ENCODE measurements at places on chromosomes 3 and 15.
A peak's percentile ranks its signal among the peaks of the same experiment; 100 is the strongest.

- no peak for DNase-seq
These were observed 588.4 kb downstream of the NAALADL2 start for GRCh38 chr3:175447521-175447920.

DNA sequence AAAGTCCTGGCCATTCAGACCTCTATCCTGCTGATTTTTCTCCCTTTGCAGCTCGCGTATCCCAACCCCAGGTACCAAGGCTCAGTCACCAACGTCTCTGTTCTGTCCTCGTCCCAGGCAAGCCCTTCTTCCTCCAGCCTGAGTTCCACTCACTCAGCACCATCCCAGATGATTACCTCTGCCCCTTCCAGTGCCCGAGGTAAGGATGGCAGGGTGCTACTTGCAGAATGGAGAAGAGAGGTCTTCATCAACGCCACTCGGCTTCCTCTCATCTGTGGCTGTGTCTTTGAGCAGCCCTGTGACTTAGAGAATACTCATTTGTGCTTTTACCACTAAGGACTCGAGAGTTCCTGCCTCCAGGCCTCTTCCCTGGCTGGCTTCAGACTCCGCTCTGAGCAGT, 22.6 kb upstream of the MANF start:
- no peak for DNase-seq

DNA sequence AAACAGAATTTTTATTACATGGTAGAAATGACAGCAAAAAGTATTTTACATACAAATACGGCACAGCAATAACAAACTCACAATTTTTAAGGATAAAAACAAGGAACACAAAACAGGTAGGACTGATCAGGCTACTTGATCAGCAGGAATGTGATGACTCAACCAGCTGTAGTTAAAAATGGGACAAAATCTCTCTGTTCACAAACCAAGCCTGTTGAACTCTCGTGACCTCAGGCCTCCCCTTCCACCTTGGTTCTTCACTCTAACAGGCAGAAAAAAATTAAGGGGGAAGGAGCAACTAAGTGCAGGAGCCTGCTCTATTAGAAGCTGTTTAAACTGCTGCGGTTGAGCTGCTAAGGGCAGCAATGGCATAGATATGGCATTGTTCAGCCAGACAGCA, 18.7 kb downstream of the FBXL22 start:
- no peak for DNase-seq

DNA sequence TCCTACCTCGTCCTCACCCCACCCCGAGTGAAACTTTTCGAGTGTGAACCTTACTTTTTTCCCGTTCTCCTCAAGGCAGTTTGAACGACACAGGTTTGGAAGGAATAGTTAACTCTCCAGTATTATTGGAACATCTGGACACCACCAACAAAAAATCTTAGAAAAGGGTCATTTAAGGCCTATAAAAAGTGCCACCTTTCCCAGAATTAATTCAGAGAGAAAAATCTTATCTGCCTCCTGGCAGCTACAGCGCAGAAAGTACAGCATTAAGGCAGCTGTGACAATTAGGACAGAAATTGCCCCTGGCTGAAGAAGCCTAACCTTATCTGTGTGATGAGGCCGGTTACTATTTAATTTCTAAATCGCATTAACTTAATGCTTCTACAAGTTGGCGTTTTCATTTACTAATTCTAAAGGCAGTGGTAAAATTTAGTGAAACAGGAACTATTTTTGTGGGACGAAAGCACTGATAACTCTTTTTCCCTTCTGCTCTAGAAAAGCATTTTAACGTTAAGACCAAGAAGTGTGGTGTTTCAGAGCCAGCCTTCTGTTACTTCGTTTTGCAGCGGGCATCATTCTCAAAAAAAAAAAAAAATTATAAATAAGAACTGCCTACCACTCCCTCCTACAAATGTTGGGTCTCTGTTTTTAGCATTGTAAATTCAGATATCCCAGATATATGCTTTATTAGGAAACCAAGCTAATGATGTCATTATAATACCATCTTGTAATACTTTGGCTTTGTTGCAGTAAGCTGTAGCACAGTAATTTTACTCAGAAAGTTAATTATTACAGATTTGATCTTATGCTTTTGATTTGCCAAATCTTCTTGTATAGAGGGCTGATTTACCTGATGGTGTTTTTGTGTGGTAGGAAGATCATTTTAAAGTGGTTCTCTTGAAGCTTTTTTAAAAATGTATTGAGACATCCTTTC, 1.4 kb downstream of the ATP11B start:
- no peak for DNase-seq

GRCh38 chr3:126129398-126129891, 45.5 kb upstream of the SLC41A3 start:
- DNase-seq: no peak

- DNase-seq: no peak
These were observed 18.9 kb downstream of the RAP2B start for GRCh38 chr3:153180860-153181372.

DNA sequence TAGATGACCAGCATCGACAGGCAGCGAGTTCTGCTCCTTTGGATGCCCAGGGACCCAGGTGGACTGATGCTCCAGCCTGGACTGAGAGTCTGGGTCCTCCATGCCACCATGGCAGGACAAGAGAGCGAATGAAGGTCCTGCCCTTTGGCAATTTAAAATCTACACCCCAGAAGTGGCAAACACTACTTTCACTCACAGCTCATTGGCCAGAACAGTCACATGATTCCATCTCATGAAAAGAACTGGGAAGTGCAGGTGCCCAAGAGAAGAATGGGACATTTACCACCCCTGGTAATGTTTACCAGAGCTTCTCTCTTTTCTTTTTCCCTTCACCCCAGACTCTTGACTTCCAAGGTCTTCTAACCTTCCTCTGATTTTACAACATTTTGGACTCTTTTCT, 87.8 kb upstream of the SLCO3A1 start:
- DNase-seq: no peak

- no peak for DNase-seq
These were observed 216.3 kb downstream of the IGSF11 start for GRCh38 chr3:118818386-118818785.

DNA sequence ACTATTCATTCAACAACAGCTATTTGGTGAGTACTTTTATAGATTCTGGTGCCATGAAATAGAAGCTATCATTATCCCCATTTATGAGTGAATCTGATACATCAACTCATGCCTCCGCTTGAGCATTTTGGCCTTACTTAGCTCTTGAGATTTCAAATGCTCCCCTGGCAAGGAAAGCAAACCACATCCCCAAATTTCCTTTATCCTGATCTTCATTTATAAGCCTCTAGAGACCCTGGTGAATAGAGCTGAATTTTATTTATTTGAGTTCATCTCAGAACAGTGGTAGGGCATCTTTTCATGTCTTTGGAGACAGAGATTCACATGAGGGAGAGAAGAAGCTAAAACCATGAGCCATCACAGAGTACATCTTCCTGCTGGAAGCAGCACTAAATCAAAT, 317.2 kb downstream of the SLC9A9 start:
- no peak for DNase-seq

- DNase-seq: no peak
These were observed 18.9 kb downstream of the WNT5A start for GRCh38 chr3:55468251-55468650.

DNA sequence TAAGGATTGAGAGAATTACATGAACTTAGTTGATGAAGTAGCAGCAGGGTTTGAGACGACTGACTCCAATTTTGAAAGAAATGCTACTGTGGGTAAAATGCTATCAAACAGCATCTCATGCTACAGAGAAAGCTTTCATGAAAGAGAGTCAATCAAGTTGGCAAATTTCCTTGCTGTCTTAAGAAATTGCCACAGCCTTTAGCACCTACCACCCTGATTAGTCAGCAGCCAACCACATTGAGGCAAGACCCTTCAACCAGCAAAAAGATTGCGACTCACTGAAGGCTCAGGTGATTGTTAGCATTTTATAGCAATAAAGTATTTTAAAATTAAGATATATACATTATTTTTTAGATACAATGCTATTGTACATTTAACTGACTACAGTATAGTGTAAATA, 80.9 kb downstream of the RAP2B start:
- DNase-seq: no peak

GRCh38 chr3:63937661-63938651, 25.8 kb upstream of the SCAANT1 start:
- DNase-seq: no peak

- DNase-seq: no peak
These were observed 5.2 kb downstream of the GPX1 start for GRCh38 chr3:49352890-49353421.

- no peak for DNase-seq
These were observed 48.1 kb downstream of the CASR start for GRCh38 chr3:122231465-122232157.

GRCh38 chr3:66228707-66229106, 7.9 kb downstream of the SLC25A26 start:
- no peak for DNase-seq

DNA sequence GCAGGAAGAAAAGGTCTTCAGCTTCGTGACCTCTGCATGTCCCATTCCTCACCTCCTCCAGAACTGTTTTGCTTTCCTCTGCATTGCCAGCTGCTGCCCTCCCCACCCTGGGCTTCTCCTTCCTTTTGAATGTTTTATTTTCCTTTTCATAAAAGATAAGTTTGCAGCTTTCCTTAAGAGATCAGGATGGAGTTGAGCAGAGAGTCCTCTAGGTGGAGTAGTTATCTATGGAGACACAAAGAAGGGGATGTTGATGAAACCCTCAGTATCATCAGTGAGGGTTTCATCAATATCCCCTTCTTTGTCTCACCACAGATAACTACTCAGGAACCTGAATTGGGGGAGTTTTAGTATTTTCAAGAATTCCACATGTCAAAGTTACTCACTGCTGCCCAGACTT, 19.0 kb upstream of the SLC25A36 start:
- DNase-seq: no peak

GRCh38 chr15:31125061-31125460, 23.5 kb upstream of the TRPM1 start:
- no peak for DNase-seq

DNA sequence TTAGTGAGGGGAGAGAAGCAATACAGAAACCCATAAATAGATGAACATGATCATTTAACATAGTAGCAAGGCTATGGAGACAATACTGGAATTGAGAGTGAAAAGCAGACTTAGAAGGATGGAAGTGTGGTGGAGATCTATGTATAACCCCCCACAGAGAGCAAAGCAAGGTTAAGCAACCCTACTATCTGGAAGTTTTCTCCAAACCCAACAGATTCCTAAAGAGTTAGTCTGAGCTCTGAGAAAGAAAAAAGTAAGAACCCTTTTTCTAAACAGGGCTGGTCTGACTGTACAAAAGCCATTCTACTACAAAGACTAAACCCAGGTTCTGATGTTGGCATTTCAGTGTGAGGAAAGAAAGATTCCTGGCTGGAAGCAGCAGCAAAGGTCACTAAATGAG, 153.2 kb downstream of the WNT5A start:
- DNase-seq: no peak

- DNase-seq: no peak
These were observed 21.3 kb upstream of the XYLB start for GRCh38 chr3:38325256-38325655.

GRCh38 chr15:70195587-70196305, 98.0 kb upstream of the TLE3 start:
- no peak for DNase-seq

- no peak for DNase-seq
These were observed 8.0 kb downstream of the HDDC3 start for GRCh38 chr15:90924375-90924774.

DNA sequence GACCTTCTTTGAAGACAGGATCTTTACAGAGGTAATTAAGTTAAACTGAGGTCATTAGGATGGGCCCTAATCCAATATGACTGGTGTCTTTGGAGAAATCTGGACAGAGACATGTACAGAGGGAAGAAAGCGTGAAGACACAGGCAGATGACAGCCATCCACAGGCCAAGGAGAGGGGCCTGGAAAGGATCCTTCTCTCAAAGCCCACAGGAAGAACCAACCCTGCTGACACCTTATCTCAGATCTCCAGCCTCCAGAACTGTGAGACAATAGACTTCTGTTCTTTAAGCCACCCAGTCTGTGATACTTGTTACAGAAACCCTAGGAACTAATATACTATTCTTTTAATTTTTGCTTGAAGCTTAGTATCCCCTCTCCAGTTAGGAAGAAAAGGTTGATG, 74.2 kb downstream of the WDR76 start:
- no peak for DNase-seq

- DNase-seq: no peak
These were observed 254.6 kb downstream of the UACA start for GRCh38 chr15:70508561-70509281.

DNA sequence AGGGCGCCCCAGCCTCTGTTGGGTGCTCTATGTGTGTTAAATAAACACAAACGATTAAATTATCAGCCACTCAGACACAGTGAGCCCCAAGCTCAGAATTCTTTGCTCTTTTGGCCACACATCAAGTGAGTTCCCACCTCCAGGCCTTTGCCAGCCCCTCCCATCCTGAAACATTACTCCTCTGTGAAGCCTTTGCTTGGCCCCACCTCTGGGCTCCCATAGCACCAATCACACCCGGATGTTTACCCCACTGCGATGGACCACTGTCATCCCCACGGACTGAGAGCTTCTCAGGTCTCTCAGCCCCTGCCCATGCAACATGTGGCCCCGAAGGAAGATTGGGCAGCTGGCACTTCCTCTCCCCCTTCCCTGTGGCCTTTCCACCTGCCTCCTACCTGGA, 85.1 kb downstream of the NUP210 start:
- no peak for DNase-seq

- DNase-seq: peak; percentile 38
These were observed 111.7 kb downstream of the NUP210 start for GRCh38 chr3:13308380-13308801.

DNA sequence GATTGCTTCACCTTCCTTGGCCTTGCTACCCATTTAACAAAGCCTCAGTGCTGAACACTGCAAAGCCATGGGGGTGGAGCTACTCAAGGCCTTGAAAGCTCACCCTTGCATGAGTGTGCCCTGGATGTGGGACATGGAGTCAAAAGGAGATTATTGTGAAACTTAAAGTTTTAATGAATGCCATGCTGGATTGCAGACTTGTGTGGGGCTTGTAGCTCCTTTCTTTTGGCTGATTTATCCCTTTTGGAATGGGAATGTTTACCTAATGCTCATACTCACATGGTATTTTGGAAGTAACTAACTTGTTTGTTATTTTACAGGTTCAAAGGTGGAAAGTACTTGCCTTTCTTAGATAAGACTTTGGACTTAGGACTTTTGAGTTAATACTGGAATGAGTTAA, 538.5 kb upstream of the NECTIN3 start:
- no peak for DNase-seq

- no peak for DNase-seq
These were observed 182.2 kb downstream of the APBA2 start for GRCh38 chr15:29067949-29068348.

- DNase-seq: no peak
These were observed 43.2 kb upstream of the ADCY5 start for GRCh38 chr3:123491966-123492587.

- no peak for DNase-seq
These were observed 17.9 kb downstream of the SLC35A5 start for GRCh38 chr3:112579697-112580096.

GRCh38 chr3:146746190-146746589, 141.0 kb upstream of the PLSCR5 start:
- no peak for DNase-seq

- DNase-seq: no peak
These were observed 249.8 kb downstream of the EDEM1 start for GRCh38 chr3:5437296-5437782.

- DNase-seq: no peak
These were observed 56.7 kb downstream of the UQCC5 start for GRCh38 chr3:52593103-52593502.

GRCh38 chr3:59998058-59998457, 948.2 kb upstream of the CFAP20DC start:
- DNase-seq: no peak
